Effector memory CD8-positive, alpha-beta T cell (primary cell): ENCODE measurements at places on chromosomes 2 and 18.

DNA sequence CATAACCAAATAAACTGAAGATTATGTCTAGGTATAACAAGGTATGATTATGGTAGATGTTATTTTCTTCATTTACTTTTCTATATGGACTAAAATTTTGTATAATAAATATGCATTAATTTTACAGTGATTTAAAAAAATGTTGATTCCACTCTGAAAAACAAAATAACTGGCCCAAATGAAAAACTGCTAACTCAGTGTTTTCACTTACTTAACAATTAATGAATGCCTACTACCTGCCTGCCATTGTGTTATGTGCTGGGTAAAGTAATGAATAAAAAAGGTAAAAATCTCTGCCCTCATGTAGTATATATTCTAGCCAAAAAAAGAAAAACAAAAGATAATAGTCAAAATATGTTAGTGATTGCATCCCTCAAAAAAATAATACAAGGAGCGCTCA is 29.6 kb upstream of the C2orf15 start:
- DNase-seq, result no peak

DNA sequence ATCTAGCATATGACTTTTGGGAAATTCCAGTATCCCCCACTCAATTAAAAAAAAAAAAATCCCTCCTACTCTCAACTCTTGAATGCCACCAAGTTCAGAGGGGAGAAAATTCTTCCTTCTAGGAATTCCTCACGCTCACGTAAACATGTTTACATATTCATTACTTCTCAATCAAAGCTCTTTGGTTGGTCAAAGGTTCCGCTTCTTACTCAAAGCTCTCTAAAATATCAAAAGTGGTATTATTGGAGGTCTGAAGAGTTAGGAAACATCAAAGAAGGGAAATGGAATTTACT is 4.1 kb downstream of the DOCK10 start:
- DNase-seq, result no peak

- no peak for DNase-seq
Observed at GRCh38 chr18:60935041-60935910, 398.0 kb upstream of the CDH20 start.

GRCh38 chr2:217077831-217078407 is 218.1 kb upstream of the TNP1 start:
- DNase-seq, result no peak

DNA sequence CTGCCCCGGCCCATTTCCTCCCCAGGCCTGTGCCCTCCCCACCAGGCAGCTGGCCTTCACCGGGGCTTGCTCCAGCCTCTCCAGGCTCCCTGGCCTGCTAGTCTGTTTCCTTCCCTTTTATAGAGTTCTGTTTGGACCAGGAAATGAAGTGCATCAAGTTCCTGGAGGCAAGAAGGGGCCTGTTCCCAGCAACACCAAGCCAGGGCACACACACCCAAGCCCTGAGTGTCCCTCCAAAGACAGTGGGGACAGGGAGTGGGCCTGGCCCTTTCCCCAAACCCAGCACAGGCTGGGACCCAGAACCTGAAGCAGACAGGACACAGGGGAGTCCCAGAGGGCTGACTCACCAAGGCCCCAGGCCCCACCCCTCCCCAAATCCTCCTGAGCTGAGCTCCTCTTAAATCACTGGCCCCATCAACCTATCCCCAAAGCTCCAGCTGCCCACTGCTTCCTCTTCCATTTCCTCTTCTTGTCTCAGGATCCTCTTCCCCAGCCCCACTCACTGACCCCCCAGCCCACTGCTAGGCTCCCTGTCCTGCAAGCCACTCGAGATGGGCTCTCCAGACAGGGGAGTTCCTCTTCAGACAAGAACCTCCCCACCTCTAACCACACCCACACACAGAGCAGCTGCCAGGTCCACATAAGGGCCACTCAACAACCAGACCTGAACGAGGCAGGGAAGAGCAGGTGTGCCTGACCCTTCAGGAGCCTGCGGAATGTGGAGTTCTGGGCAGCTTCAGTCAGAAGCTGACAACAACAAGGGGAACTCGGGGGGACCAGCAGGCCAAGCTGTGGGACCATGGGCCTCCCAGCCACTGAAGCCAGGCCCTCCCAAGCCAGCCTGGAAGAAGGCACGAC is 74.2 kb downstream of the TNS1 start:
- DNase-seq, result no peak

GRCh38 chr2:71858071-71858470 is 289.6 kb downstream of the CYP26B1 start:
- no peak for DNase-seq

DNA sequence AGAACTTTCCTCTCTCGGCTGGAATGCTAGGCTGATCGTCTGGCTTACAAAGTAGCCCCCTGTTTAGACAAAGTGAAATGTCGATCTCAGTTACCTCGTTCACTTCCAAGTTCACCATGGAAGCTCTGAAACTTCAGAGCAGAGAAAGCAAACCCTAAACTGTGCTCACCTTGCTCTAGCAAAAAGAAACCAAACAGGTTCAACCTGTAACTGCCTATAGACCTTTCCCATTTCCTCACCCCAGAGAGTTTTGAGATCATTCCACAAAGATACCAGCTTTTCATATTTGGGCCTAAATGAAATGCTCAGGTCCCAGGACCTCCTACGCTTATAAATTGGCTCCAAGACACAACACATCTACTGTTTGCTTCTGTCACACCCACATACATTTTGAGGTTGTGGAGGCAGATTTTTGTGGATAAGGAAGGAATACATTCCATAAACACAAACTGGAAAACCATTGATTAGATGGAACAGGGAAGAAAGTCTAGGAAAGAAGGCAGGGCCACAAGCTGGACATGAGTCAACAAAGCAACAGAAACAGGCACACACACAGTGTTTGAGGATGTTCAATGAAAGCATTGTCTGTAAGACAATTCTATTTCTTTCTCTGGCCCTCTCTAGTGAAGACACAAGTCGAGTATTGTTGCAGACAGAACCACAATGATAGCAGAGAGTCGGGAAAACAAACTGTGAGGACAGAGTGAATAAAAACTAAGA is 52.8 kb upstream of the TGIF1 start:
- no peak for DNase-seq

GRCh38 chr18:49479381-49480137 is 7.5 kb downstream of the C18orf32 start:
- no peak for DNase-seq

DNA sequence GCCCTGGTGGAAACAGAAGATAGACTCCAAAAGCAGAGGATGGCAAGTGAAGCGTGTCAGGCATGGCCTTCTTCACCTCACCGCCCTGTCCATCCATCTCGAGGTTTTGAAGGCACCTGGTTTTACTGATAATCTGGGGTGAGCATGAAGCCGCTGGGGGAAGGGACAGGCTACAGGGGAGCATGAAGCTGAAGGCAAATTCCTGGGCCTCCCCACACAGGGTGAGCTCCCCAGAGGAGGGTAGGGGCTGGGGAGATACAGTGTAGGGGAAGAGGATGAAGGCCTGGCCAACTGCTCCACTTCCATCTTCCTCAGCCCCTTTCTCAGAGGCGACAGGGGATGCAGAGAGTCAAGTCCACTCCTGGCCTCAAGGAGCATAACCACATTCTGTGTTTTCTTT is 228.3 kb upstream of the SMAD2 start:
- no peak for DNase-seq
